ENCODE measurements at places on chromosomes 7 and 10.

GRCh38 chr7:1569016-1569415 lies 816 bp downstream of the PSMG3 start:
- peak; percentile 41 for DNase-seq

GRCh38 chr10:23095404-23095965 lies at the start of gene MSRB2:
Gene MSRB2 (plus strand): TSS chr10:23095579. CDS start chr10:23095609, 30 bp downstream.
- peak; percentile 67 for DNase-seq

- no peak for DNase-seq
Observed at GRCh38 chr7:39987641-39988347, 37.7 kb downstream of the CDK13 start.

GRCh38 chr10:31864834-31865518 lies 63.7 kb downstream of the ARHGAP12 start:
- DNase-seq = no peak

DNA sequence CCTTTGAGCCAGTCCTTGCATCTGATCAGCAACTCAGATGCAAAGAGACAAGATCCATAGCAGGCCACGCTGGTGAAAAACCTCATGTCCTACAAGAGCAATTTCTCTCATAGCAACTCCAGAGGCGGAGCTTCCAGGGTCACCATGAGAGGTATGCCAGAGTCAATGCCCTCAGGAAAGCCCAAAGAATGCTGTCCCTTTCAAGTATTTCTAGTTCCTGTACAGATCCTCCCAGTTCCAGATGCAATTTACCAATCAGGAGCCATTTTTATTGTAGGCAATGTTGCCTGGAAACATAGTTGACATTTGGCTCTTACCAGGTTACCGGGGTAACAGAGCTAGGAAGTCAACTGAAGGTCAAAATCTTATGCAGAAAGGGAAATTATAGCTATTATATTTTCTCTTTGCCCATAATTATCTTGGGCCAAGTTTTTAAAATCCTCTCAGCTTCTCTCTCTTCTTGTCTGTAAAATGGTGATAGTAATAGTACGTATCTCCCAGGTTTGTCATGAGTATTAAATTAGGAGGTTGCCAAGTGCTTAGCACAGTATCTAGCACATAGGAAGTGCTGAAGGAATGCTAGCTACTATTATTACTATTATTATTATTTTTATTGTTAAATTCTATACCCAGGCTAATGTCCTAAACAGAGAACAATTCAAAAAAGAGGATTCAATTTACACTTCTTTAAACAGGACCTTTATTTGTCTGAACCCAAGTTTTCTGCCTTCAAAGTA lies 46.3 kb upstream of the TM9SF3 start:
- DNase-seq = no peak

GRCh38 chr7:34019301-34019790 lies 114.0 kb downstream of the BMPER start:
- no peak for DNase-seq

GRCh38 chr10:118031351-118032075 lies 15.2 kb downstream of the RAB11FIP2 start:
- no peak for DNase-seq

DNA sequence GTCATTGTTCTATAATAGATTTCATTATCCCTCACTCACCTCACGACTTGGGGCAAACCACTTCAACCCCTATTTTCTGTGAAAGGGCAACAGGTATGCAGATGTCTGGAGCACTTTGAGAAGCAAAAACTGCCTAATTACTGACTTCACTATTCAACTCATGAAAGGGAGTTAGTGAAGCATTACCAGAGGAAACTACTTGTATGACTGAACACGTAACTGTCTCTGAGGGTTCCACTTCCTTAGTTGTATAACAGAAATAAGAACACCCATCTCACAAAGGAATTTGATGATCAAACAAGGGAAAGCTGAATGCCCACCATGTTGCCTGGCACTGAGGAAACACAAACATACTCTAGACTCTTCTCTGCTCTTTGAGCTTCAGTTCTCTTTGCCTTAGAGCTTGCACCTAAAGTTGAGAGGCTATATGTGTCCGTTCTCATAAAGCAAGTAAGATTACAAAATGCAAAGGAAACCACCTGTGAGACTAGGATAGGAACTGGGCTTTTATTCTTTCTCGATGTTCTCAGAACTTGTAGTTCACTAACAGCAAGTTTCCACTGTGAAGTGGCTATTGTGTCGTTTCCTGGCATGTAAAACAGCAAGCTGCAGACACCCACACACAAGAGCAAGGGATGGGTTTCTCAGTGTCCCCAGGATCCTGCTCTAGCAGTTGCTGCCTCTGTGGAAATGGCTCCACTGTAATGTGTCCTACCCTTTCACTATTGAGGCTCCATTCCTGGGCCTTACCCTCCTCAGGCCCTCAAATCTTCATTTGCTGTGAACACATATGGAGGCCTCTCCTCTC lies 2.6 kb downstream of the TMEM243 start:
- peak; percentile 46 for DNase-seq

DNA sequence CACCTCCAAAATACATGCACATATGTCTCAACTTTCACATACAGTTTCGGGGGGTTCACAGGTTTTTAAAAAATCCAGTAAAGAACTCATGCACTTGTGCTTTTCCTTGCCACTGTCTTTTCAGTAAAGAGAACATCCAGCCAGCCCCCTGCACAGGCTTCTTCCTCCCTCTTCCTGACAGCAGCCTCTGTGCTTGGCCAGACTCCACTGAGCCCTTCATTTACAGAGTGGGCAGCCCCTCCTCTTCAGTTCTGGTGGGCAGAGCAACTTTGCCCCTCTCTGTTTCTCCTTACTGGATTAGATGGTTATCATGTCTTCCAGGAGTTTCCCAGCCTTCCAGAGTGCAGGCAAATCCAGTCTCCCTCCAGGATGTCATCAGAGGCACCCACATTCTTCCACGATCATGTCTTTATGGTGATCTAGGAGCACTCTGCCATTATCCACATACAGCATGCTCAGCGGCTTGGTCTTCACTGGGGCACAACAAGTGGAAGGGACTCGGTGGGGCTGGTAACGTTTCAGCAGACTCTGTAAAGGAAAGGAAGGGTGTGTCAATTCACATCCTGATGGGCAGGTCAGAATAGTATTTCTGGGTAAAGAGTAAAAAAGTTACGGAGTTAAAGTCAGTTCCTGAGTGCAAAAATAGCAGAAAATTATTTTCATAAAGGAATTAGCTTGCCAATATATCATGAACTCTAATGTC lies 8.8 kb downstream of the NODAL start:
- no peak for DNase-seq

DNA sequence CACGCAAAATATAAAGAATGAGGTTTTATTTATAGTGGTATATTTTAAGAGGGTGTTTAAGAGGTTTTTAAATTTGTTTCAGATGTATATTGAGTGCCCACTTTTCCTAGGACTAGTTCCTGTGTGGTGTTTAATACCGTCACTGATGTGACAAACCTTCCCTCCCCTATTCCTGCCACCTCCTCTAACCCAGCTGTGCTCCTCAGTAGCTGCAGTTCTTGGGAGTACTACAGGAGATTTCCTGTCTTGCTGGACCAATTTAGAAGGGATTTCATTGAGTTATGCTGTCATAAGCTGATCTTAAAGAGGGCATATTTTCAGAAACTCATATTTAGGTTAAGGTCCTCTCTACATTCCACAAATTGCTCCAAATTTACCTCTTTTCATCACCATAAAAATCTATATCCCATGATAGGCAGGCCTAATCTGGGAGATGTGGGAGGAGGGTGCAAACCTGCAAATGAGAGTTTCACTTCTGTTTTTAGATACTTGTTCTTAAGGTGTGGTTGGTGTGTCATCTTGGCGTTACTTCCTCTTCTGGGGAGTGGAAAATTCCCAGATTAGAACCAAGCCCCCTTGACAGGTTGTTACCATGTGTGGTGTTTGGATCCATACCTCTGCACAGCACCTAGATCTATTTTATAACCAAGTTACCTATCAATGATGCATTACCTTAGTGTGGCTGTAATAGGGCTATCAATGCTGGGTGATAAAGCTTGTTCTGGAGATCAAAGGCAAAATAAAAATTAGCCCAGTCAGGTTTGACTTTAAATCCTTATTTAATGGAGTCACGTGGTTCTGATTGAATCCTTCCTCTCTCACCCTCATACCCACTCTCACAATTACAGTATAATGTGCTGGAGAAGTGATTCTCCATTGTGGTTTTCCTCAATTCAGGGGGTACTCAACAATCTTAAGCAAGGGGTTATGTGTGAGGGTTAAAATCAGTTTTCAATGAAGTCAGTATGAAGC lies 141.1 kb downstream of the CDK14 start:
- peak; percentile 41 for DNase-seq

GRCh38 chr10:44920252-44920651 lies 9.1 kb downstream of the TMEM72 start:
- no peak for DNase-seq

- no peak for DNase-seq
Observed at GRCh38 chr7:42338231-42338915, 101.4 kb upstream of the GLI3 start.

- DNase-seq = no peak
Observed at GRCh38 chr7:36918591-36918990, 194.3 kb upstream of the AOAH start.

- DNase-seq = peak; percentile 64
Observed at GRCh38 chr10:36888925-36889573, 236.3 kb upstream of the ANKRD30A start.

DNA sequence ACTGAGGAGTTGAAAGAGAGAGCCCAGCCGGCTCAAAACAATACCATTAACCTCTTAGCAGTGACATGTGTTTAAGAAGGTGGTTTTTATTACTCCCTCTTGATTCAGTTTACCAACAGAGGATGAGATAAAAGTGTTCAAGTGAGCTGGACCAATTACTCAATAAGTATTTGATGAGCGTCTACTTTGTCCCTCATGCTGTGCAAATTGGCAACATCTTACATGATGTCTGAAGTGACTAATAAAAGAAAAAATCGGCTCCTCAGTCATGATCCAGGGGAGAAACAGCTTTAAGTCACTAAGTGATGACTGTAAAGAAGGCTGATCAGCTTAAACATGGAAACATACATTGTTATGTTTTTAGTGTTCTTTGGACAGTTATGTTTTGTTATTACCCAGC lies 7.8 kb downstream of the WNT16 start:
- DNase-seq = no peak

DNA sequence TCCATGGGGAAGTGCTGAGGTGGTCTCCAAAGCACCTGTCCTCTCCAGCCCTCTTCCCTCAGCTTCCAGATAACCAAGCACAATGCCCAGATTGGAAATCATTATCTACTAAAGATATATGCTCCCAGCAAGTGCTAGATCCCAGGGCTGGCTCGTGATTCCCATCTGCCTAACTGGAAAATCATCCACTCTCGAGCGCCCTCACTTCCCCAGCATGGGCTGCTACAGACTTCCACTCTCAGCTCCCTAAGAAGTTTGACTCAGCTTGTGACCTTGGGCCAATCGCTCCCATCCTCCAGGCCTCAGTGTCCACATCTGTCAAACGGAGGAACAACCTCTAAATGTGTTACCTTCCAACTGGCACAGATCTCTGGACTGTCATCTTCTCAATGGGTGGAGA lies 112.4 kb upstream of the ZMIZ1 start:
- no peak for DNase-seq

GRCh38 chr7:30743371-30744074 lies 8.4 kb upstream of the INMT start:
- DNase-seq = no peak

GRCh38 chr7:98771519-98771918 lies 98.3 kb downstream of the TMEM130 start:
- no peak for DNase-seq

- no peak for DNase-seq
Observed at GRCh38 chr10:100155936-100156335, 29.9 kb downstream of the ERLIN1 start.

DNA sequence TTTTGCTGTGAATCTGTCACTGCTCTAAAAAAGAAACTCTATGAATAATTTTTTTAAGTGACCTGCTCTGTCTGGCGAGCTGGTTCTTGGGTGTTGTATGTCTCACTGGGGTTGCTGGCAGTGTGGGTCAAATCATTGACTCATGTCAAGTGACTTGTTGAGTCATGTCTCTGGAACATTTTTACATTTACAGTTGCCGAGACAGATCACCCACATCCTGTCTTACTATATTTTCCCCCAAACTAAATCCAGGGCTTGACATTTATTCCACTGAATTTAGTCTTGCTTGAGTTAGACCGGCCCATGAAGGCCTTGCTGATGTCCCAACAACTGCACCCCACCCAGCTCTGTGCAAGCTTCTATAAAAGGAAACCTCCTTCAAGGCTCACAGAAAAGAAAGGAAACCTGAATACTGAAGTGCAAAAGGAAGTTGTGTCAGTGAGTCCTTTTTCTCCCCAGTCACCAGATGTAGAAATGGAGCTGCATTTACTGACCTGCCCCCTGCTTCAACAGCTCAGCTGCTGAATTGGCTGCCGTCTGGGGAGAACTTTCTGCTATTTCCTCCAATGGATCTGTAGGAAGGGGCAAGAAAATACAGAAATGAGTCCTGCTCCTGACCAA lies 290.3 kb downstream of the TNS3 start:
- DNase-seq = peak; percentile 51

- DNase-seq = no peak
Observed at GRCh38 chr7:105000200-105000599, 13.8 kb upstream of the KMT2E start.
